ENCODE measurements at places on chromosomes 6 and 20. TPM values are rescaled to one million over a fixed set of nuclear protein-coding genes. Genes with fewer than 3 reads are reported as not detected.

GRCh38 chr6:14276667-14277404 lies 159.3 kb downstream of the CD83 start:
- peak; percentile 55 for DNase-seq

DNA sequence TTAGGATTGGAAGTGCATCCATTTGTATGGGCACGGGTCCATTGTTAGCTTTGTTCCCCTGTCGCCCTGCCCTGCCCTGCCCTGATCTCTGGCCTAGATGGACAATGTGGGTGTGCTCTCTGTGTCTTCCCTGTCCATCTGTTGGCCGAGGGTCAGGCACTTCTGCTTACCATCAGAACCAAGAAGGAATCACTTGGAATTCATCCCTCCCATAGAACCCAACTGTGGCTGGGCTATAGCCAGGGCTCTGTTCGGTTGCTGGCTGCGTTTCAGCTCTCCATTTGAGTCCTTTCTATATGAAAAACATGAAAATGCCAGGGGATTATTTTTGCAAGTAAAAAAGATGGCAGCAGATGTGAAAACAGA lies 26.6 kb upstream of the TULP4 start:
- DNase-seq: peak; percentile 28

DNA sequence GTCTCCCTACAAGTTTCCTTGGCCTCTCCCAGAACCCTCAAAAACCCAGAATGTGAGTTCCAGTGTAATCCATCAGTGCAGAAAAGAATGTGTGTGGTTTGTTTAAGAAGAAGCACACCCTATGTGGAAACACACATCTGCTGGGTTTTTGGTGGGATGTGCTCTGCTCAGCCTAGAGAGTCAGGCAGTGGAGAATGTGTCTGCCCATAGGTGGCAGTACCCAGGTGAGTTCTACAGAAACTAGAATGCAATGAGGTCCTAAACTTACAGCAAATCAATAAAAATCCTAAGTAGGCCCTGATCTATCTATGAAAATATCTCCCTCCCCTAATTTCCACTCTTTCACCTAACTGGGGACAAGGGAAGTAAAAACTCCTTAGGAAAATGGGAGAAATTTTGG lies 437.3 kb downstream of the DHX35 start:
- no peak for DNase-seq

DNA sequence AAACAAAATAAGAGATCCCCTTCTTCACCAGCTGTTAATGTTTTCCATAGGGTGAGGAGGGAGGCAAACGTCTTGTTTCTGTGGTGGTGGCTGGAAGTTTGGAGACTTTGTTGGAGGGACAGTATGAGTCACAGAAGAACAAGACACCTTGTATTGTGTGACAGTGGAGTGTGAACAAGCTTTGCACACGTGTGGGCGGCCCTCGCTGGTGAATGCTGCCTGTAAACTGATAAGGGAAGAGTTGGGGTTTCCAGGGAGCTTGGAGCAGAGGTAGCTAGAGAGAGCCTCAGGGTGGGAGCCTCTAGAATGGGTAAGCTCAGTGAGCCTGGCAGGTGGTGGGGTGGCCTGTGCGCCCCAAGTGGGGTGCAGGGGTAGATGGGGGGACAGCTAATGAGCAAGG lies 78.3 kb downstream of the ZDHHC14 start:
- no peak for DNase-seq

Gene ELOVL2
- total RNA-seq: 0.59 TPM

Gene ZSCAN23
- total RNA-seq: 5.1 TPM

- no peak for DNase-seq
Measured at GRCh38 chr6:112618849-112619248, 271.7 kb downstream of the RFPL4B start.

- peak; percentile 50 for DNase-seq
Measured at GRCh38 chr6:83884523-83884922, 25.0 kb downstream of the CYB5R4 start.

DNA sequence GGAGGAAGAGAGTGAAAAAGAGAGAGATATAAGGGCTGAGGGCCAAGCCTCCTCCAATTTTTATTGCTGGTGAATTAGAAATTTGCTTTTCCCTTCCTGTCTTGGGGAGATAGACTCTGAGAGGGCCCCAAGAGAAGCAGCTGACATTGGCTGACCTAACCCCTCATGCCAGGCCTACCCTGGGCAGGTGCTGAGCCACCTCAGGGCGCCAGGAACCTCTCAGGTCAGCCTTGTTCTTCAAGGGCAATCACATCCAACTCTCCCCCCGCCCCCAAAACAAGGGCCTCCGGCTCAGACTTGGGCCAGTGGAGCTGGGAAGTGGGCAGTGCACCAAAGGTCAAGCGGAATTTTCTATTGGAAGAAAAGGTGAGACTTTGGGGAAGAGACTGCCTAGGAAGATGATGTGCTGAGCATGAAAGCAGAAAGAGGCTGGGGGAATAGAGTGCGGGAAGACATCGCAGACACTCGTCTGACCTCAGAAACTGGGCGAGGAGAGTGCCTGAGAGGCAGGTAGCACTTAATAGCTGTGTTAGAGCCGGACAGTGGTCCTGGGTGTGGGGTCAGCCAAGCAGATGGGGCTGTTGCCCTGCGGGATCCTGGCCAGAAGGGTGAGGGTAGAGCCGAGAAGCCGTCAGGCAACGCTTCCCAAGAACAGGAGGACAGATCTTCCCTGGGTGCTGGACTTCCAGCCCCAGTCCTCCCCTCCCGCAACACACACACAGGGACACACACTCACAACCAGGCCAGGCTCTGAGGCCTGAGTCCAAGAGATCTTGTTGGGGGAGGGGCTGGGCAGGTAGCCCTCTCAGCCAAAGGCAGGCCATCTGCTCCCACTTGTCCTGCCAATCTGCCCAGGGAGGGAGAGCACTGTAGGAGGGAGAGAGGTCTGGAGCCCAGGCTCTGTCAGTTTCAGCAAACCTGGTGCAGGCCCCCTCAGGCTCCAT lies 3.7 kb upstream of the FASTKD5 start:
- DNase-seq: no peak

- no peak for DNase-seq
Measured at GRCh38 chr20:1807394-1807793, 87.8 kb upstream of the SIRPA start.

DNA sequence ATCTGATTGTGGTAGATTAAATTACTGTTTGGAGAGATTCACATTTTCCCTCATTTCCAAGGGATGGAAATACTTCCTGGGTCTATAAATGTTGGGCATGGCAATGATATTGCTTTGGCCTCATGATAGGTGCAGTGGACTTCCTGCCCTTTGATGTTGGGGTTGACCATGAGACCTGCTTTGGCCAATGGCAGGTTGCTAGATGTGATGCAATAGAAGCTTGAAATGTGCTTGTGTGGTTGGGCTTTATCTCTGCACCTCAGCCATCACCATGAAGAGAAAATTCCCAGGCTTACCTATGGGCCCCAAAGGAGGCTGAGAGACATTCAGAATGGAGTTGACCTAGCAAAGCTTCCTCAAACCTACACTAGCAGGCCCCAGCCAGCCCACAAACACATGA lies 69.4 kb downstream of the SLC22A3 start:
- no peak for DNase-seq

Gene VSX1
- total RNA-seq: 0.10 TPM

Gene TMEM242
- 8.1 TPM for total RNA-seq

DNA sequence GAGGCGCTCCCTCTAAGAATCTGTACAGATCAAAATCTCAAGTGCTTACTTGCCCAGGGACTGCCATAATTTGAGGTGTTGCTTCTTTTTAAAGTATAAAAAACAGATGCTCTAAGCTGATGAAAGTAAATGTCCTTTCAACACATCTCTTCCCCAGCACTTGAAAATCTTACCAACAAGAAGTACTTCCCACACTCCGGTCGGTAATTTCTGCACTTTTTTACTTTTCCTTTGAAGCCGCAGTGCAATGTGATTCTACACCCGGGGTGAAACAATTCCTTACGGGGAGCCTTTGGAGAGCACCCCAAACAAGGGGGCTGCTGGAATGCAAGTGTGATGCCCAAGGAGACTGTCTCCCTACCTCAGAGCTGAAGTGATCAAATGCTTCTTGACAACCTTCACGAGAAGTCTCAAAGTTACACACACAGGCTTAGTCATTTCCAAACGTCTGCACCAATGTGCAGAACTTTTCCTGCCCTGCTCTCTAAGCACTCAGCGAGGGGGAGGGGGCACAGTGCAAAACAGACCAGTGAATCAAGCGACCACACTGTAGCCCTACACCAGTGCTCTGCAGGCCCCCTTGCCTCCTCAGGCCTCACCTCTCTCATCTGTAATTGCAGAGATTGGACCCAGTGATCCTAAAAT lies 56.7 kb downstream of the ATXN1 start:
- DNase-seq: no peak

DNA sequence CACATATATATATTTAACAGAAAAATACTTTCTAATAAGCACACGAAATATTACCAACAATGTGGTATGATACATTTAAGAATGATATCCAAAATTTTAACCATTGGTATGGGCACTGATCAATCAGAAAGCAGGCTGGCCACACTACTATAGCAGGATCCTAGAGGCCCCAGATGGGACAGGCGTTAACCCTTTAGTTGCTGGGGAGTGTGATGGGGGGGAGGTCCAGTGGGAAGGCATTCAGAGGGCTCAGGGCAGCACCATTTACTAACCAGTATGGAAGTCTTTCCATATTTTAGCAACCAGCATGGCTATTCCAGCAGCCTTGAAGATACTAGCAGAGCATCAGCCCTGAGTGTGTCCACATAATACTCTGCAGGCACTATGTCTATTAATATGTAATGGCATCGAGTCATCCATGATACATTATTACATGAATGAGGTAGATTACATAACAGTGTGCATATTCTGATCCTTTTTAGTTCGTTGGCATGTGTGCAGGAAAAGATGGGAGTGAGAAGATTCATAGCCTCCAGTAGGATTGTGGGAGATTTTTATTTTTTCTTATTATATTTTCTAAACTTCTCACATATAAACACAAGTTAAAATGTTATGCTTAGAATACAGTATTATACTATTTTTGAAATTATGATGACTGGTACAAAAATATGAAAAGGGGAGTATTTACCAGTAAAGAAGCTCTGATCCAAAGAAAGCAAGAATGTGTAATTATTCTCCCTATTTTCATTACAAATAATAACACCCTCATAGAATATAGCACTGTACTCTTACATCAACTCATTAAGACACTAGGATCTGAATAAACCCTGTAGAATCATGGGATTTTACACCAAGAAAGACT lies 78.9 kb downstream of the FAM217A start:
- no peak for DNase-seq

DNA sequence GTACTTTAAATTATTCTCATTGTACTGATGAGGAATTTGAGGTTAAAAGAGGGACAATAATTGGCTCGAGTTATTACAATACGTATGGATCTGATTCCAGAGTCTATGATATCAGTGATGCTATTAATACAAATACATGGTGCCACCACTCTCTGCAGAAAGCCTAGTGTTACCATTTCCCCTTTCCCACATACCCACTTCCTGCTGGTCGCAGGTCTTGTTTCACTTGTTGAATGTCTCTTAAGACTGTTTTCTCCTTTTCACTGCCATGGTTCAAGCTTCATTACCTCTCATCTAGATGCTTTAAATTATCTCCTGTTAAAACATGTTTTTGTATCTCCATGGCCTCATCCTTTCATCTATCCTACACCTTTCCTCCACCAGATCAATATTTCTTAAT lies 62.0 kb downstream of the FHL5 start:
- no peak for DNase-seq

DNA sequence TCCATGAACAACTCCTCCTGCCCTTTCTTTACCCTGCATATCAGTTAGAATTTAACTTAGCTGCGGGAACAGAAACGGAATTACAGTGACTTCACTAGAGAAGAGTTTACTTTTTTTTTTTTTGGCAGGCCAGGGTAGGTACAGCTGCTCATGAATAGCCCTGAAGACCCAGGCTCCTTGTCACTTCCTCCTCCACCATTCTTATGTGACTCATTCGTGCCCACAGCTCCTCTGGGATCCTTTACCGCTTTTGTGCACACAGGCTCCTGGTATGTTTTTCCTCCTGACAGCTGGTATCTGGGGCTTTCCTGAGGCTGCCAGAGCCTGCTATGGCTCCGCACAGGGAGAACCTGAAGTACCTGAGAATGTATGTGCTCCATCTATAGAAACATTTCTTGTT lies 3.9 kb upstream of the KCNS1 start:
- no peak for DNase-seq

Gene CLPSL1
- total RNA-seq: not detected

- peak; percentile 73 for DNase-seq
Measured at GRCh38 chr6:149012040-149012545, 265.3 kb downstream of the UST start.

GRCh38 chr20:1893721-1894470 lies 1.3 kb upstream of the SIRPA start:
- peak; percentile 19 for DNase-seq

All from skin of body (tissue), 3 donors.